ENCODE measurements at places on chromosomes 5 and 9.

DNA sequence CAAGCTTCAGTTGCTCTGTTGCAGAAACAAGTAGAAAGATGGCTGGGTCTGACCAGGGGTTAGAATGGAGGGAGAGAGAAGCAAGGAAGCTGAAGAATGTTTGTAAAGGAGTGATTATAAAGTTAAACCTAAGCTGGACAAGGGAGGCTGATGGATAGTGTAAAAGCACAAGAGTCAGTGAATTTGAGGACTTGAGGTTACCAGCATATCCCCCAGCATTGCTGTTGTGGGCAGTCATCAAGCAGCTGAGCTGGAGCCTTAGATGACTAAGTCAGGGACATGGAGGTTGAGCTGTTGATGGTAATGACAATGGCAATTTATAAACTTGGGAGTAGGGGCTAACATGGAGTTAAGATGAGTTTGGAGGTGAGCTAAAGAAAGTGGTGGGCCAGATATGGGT is 131.5 kb downstream of the ERCC6L2 start:
- no peak for DNase-seq

GRCh38 chr9:126169736-126170135 is 156.9 kb upstream of the MVB12B start:
- no peak for DNase-seq

DNA sequence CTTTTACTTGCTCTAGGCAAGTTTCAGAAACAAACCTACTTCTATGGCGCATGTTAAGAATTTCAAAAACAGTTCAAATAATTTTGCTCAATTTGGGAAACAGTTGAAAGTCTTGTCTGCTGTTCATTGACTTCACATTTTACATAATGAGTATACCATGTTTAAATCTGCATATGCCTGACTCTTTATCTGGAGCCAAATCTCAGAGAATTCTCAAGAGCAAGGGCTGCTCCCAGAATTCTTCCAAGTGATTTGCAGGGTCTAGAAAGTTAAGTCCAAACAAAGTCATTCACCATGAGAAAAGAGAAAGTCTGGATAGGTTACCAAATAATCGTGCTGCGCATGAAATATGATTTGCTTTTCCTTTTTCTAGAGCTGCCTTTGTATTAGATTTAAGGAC is 160.2 kb downstream of the CHSY3 start:
- no peak for DNase-seq

DNA sequence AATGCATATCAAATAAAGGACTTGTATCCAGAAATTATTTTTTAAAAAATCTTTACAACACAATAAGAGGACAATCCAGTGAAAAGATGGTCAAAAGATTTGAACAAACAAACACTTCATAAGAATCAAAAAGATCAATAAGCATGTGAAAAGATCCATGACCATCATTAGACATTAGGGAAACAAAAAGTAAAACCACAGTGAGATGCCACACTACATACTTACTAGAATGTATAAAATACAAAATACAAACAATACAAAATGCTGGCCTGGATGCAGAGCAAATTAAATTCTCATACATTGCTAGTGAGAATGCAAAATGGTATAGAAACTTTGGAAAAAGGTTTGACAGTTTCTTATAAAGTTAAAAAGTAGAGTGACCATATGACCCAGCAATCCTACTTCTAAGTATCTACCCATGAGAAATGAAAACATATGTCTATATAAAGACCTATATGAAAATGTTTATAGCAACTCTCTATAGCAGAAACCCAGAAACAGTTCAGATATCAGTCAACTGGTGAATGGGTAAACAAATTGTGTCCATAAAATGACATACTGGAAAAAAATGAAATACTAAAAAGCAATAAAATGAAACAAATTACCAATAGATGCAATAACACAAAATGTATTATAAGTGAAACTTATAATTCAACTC is 426.1 kb downstream of the RAB3C start:
- no peak for DNase-seq

DNA sequence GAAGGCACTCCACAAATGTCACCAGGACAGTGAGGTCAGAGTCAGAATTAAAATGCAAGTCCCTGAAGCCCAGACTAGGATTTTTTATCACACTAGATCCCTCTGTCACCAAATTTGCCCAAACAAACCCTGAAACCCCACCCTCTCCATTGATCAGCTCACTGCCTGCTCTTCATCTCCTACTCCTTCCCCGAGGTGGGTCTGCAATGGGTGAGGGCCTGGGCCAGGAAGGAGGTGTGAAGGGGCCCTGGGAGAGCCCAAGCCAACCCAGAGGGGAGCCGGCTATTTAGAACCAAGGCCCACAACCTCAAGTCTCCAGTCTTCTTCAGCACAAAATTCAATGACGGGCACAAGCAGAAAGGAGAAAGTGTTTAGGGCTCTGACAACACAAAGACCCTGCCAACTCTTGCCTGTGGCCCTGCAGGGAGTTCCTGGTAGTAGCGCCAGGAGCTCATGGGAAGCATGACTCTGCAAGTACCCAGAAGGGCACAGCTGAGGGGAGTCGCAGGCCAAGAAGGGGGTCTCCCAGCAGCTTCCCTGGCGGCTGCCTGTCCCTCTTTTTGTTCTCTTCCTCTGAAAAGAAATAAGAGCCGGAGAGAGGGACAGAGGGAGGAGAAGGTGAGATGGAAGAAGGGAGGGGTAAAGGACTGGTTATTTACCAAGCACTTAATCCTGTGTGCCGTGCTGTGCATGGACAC is 5.5 kb downstream of the FOXI1 start:
- DNase-seq: no peak

DNA sequence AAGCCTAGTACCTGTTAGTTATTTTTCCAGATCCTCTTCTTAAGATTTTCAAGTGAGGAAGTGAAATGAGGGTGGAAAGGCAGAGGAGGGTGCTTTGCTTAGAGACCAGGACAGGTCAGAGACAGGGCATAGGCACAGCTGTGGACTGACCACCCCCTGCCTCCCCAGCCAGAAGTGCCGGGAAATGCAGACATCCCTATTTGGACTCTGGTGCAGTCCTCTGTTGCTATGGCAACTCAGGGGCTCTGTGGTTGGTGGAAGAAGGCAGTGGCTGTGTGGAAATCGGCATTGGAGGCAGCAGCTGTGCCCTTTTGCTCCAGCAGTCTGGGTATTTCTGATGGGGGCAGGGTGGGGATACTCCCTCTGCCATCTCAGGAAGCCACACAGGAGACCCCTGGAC is 43.3 kb upstream of the NDFIP1 start:
- no peak for DNase-seq

DNA sequence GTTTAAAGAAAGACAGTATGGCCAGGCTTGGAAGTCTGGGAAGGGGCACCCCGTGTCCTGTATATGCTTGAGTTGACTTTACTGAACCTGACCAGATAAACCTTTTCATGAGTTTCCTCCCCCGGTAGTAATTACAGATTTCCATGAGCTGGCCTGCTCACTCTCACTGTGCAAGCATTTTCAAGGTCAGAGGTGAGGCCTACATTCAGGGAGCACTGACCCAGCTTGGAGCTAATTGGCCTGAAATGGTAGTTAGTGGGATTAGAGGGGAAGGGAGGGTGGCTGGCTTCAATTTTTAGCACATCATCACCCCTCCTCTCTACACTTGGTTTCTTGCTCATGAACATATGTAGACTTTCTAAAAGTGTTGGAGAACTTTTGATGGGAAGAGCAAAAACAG is 99.2 kb downstream of the PSAT1 start:
- no peak for DNase-seq

GRCh38 chr5:146796911-146797310 is 81.6 kb downstream of the PPP2R2B start:
- no peak for DNase-seq

DNA sequence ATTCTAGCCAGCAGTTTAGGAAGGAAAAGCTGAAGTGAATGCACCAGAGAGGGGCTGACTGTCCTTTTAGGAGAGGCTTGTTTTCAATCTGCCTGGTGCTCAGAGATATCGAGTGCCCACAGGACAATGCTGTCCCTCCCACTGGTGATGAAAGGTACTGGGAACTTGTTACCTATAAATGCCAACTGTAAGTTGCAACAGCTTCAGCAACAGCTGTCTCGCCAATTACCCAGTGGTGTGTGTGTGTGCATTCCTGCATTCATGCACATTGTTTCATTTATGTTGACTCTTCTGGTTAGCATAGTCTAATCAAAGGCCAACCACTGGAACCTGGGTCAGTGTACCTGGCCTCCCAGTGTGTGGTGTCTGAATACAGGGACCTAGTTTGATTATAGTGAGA is 161.1 kb downstream of the CSNK1G3 start:
- DNase-seq: no peak

GRCh38 chr9:111873901-111874300 is 22.7 kb upstream of the UGCG start:
- no peak for DNase-seq

DNA sequence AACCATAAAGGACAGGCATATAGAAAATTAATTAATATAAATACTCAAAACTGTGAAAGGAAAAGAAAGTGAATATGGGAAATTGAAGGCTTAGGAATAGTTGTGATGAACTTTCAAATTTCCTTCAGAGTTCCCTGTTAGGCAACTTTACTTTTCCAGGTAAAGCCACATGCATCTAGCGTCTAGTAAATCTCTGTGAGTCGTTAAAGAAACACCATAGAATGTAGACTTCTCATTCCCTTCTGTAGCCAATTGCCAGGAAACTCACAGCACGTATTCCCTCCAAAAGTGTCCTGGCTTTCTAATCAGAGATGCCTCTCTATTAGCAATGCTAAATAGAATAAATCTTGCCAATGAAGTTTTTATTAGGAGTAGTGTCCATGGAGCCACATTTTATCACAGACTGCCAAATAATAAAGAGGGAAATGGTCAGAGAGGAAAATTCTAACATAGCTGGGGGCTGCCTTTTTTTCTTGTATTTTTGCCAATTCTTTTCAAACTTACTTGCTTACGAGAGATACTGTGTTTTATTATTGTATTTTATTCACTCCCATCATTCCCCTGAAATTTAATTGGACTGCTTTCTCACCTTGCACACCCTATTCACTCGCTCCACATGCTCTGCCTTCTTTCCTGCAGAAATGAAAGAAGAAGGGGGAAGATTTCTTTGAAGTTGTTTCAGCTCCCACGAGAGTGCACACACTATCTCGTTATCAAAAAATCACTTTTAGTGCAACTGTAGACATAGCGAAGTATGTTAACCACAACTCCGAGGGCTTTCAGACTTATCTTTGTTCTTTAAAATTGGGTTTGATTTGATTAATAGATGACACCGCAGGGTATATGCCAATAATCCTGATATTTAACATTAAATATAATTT is 439.0 kb downstream of the CSNK1G3 start:
- no peak for DNase-seq

GRCh38 chr5:116009806-116010205 is 22.5 kb upstream of the ARL14EPL start:
- no peak for DNase-seq

- DNase-seq: no peak
Observed at GRCh38 chr5:154390096-154390495, 55.7 kb upstream of the SAP30L start.

GRCh38 chr9:132801659-132802058 is 76.4 kb downstream of the AK8 start:
- no peak for DNase-seq

DNA sequence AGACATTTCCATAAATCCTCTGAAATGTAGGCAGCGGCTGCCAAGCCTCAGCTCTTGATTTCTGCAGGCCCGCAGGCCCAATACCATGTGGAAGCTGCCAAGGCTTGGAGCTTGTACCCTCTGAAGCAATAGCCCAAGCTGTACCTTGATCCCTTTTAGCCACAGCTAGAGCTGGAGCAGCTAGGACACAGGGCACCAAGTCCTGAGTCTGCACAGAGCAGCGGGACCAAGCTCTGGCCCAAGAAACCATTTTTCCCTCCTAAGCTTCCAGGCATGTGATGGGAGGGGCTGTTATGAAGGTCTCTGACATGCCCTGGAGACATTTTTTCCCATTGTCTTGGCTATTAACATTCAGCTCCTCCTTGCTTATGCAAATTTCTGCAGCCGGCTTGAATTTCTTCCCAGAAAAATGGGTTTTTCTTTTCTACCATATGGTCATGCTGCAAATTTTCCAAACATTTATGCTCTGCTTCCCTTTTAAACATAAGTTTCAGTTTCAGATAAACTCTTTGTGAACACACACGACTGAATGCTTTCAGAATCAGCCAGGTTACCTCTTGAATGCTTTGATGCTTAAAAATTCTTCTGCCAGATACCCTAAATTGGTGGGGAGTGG is 14.4 kb upstream of the ZFR start:
- DNase-seq: no peak

GRCh38 chr9:98781588-98782383 is 14.6 kb downstream of the ANKS6 start:
- no peak for DNase-seq

- DNase-seq: no peak
Observed at GRCh38 chr9:88653911-88654310, 118.9 kb downstream of the NXNL2 start.

DNA sequence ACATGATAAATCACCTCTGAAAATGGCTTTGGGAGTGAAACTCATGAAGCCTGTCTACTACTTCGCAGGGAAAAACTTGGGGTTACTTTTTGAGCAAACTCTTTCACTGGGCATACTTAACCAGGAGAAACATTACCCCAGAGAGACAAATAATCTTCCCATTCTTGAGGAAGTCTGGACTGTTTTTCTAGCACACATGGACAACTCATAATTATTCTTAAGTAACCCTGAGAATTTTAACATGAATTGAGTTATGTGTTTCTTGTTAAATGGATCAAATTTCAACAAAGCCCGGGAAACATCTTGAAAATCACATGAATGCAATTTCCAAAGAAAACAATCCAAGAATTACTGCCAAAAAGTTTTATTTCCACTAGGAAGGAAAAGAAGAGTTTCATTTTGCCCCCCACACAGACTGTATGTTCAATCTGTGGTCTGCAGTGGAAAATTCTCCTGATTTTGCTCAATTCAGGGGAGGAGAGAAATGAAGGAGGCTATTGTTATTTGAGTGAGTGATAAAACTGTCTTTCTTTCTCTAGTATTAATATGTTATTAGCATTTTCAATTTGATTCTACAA is 564.8 kb upstream of the CLINT1 start:
- no peak for DNase-seq

All from stimulated activated CD4-positive, alpha-beta T cell treated with anti-CD3 and anti-CD28 coated beads, TNF-alpha, amount 100 ng/mL, for 24 hours (primary cell).